ENCODE measurements at places on chromosomes 12 and 14.

DNA sequence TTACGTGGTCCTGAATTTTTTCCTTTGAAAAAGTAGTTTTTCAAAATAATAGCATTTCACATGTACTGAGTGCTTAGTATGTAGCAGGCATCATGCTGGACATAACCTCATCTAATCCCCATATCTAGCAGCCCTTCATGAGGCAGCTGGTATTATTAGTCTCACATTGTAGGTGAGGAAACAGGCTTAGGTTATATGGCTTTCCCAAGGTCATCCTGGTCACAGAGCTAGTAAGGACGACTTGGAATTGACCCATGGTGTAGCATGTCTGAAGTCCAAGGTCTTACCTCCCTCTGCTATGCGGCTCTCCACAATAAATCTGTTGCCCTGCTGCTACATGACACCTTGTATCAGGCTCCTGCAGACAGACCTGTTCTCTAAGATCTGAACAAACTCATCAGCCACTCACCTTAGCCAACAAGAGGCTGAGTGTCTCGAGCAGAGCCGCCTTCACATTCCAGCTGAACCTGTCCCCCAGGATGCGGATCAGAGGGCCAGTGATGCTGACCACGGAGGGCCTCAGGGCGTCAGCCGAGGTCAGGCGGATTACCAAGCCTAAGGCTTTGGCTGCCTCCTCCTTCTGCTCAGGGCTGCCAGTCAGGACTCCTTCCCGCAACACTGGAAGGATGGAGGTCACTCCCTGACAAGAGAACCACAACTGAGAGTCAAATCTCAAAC lies 19.7 kb upstream of the RAB35 start:
- DNase-seq, result no peak

DNA sequence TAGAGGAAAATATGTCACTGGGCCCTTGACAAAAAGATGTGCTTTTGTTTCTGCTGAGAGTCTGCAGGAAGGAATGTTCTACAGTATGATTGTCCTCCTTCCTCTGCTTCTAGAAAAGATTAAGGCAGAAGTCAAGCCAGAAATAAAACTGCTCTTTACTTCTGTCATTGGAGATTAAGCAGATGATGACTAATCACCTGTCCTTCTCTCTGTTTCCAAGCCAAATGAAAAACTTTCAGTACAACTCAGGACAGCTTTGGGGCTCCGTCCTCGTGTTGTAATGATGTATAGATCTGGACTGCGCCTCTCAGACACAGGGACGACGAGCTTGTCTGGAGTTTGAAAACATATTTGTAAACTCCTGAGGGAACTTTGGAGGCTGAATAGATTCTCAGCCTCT lies 159.3 kb downstream of the DYRK2 start:
- DNase-seq, result no peak

GRCh38 chr14:93880021-93880820 lies 46.9 kb upstream of the FAM181A start:
- peak; percentile 12 for DNase-seq

DNA sequence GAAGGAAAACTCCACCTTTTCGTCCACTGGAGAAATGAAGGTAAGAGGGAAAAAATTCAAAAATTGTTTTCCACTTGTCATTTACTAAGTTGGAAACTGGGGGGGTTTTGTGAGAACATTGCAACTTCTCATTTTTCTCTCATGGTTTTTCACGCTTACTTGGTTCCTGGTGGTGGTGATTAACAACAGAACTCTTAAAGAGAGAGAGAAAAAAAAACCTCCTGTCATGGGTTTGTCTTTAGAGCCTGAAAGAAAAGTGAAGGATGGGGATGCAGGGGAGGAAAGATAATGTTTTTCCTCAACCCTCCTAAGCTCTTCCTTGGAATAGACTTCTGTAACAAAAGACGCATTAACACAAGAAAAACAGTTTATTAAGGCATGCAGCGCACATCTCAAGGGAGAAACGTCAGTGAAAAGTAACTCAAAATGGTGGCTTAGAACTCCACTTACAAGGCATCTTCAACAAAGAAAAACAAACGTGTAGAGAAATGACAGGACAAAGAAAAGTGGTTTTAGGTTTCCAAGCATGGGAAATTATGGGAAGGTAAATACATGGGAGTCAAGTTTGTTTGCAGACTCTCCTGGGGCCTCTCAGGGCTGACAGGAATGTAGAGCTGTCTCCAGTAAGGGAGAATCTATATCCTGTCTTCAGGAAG lies 81.9 kb upstream of the ATF7IP start:
- DNase-seq, result no peak

GRCh38 chr14:44107156-44107555 lies 399.9 kb downstream of the FSCB start:
- DNase-seq, result no peak

GRCh38 chr12:85821759-85822158 lies 14.4 kb downstream of the RASSF9 start:
- no peak for DNase-seq

- no peak for DNase-seq
Measured at GRCh38 chr14:44297437-44297836, 209.6 kb downstream of the FSCB start.

- no peak for DNase-seq
Measured at GRCh38 chr14:54758041-54758440, 144.6 kb downstream of the GCH1 start.

DNA sequence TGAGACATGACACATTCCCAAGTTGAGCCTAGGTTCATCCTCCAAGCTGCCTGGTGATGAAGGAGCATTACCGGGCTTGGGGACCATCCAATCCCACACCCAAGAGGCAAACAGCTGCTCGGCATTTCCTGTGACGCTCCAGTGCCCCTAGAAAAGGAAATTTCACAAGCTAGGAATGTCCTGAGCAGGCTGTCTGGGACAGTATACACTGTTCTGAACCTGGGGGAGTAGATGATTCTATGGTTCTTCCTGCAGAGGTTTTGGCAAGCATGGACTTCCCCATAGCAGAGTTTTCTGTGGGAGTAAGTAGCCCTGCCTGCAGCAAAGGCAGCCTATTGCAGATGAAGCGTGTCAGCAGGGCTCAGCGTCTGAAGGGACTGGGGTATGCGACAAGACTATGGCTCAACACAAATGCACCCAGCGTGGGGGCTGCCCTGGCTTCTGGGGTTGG lies 47.4 kb upstream of the SRSF5 start:
- DNase-seq, result peak; percentile 90

- no peak for DNase-seq
Measured at GRCh38 chr12:39296496-39296895, 146.4 kb downstream of the KIF21A start.

DNA sequence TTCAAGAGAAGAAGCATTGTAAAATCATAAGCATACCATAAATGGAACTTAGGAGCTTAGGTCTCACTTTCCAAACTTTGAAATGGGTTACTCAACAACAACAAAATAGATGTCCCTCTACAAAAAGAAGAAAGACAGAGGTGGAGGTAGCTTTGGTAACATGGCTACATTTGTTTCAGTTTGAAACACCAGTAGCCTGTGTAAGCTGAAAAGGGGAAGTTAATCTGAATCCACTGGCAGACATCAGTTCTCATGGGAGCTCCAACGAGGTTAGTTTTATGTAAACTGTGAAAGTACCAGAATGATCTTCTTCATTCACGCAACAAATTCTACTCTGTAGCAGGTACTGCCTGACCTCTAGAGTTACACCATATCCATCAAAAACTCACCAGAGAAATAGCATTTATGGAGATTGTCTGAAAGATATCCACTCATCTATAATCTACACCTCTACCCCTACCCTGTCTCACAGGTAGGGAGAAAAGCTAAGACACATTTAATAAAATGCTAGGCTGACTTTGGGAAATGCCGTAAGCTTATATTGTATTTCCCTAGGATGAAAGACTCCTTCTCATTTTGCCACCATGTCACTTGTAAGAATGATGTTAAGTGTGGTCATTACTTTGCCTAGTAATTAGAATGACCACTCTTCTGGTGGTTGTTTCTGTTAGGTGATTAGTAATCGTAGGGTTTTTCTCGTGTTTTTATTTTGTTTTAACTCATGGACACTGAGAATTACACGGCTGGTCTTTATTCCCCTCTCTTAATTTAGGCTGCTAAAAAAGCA lies 224.1 kb downstream of the ASCL1 start:
- DNase-seq, result no peak

GRCh38 chr12:114392909-114393308 lies 13.0 kb downstream of the TBX5 start:
- no peak for DNase-seq

DNA sequence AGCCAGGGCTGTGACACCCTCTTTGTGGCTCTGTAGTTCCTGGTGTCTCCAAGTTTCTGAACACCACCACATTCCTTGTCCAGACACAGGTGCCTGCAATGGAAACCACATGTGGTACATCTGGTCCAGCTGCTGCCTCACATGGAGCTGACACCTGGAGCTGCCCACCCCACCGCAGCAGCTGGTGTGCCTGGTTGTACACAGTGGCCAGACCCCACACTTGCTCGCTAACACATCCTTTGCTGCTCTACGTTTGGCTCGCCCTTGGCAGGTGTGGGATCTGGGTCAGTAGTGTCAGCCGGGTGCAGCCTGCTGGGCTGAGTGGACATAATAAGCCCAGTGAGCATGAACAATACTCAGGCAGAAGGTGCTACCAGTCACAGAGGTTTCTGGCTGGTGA lies 198.9 kb downstream of the ADGRD1 start:
- no peak for DNase-seq

- DNase-seq, result no peak
Measured at GRCh38 chr12:7113389-7113871, 4.4 kb upstream of the C1RL start.

DNA sequence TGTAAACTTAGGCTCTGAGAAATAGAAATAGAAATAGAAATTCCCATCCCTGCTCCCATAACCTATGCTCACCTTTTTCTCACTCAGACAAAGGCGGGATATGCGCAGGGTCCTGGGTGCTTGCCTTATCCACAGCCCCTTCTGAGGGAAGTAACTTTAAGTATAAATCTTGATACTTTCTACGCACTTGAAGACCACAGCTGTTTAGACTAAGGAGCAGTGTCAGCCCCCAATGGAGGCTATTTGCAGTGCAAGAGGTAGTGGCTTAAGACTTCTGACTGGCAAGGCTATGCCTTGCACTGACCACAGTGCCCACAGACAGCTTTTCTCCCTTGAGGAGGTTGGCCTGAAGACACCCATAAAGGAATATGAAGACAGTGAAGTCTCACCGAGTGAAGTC lies 35.2 kb downstream of the ASCL1 start:
- no peak for DNase-seq

- DNase-seq, result no peak
Measured at GRCh38 chr14:70907996-70908934, 1.0 kb downstream of the PCNX1 start.

GRCh38 chr14:24339284-24340151 lies at the start of gene RIPK3:
Gene RIPK3, minus strand, starts transcription at chr14:24339991. Its CDS starts 165 bp downstream, at chr14:24339826.
- no peak for DNase-seq

DNA sequence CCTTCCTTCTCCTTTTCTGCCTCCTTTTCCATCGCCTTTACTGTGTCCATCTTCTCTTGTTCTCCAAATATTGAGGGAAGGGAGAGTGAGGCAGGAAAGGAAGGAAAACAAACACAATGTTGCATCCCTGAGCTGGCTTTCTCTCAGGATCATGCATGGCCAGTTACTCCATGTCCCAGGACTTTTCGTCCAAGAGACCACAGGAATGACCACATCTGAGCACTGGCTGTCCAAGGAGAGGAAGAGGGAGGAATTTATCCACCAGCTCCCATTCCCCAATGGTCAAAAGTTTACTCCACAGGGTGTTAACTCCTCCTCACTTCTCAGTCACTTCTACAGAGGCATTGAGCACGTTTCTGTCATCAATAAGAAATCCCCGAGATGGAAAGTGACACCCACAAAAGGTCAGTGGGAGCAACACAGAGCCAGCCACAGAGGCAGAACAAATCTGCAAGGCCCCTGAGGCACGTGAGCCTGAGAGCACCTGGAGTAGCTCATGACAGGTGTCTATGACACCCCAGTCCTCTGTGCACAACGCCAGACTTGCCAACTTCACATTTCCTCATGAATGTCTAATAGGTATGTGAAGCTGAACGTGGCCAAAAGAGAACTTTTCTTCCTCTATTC lies 177.3 kb upstream of the NUDT4 start:
- DNase-seq, result peak; percentile 45

GRCh38 chr14:73255005-73255400 lies 17.7 kb downstream of the PAPLN start:
- no peak for DNase-seq

DNA sequence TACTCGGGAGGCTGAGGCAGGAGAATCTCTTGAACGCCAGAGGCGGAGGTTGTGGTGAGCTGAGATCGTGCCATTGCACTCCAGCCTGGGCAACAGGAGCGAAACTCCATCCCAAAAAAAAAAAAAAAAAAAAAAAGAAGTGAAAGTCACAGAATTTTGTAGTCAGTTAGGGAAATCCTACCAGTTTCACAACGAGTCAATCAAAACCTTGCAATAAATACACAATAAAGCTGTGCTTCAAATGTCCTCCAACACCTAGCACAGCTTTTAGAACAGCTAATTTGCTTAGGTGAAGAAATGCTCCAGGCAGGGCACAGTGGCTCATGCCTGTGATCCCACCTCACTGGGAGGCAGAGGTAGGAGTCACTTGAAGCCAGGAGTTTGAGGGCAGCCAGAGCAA lies 112.8 kb upstream of the ATF7IP start:
- no peak for DNase-seq

DNA sequence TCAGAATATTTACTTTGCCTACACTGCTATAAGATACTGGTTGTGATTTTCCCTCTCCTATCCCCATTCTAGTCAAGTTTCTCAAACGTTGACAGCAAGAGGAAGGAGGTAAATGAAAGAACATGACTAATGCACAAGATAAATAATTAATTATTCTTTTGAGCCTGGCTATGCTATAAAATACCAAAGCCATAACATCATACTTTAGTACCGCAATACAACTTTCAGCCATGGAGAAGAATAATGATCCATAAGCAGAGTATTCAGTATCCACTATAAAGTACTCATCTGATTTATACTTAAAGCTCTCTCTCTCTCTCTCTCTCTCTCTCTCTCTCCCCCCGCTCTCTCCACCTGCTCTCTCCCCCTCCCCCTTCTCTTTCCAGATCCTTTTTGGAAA lies 41.3 kb downstream of the TDG start:
- DNase-seq, result peak; percentile 36

DNA sequence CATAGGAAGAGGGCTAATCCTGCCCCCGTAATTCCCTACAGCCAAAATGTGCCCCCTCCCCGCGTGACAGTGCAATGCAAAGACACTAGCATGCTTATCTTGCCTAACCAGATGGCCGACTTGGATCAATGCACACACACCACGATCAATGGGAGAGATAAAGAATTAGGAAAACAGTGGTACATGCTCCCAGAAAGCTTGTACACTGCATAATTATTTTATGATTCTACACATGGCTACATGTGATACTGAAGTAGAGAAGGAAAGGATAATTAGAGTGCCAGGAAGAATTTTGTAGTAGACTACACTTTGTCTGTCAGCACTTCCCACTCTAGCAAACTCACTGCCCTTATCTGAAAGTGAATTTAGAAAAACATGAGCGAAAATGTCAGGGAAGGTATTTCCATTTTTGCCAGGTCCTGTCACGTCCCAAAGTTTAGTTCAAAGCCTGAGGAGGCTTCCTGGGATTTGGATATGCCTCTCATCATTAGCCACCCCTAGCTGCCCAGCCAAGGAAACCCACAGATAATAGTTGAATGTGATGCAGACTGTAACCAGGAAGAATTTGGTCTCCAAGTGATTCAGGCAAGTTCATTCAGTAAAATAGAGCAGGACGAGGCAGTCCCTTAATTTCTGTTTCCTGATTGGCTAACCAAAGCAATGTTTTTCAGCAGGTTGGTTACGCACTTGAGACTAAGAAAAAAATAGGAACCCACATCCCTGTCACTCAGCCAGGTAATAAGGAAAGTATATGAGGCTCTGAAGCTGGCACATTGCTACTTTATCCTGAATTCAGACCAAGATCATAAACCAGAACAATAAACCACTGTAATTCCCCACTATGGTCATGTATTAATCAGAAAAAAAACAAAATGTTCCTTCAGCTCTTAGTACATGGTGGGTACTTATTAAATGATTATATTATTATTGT lies 199.6 kb upstream of the OTX2 start:
- DNase-seq, result no peak

All from astrocyte of the cerebellum (primary cell).